Kidney (tissue), 22 donors: ENCODE measurements at places on chromosomes 12 and 14. TPM values are rescaled to one million over a fixed set of nuclear protein-coding genes. Genes with fewer than 3 reads are reported as not detected.

- no peak overlapping the region for H3K27ac ChIP-seq
- H3K4me3 ChIP-seq, result no peak overlapping the region
- H3K36me3 ChIP-seq, result no peaks in the 10 kb centered on the region
- DNase-seq, result no peak
- no peaks in the 10 kb centered on the region for H3K4me1 ChIP-seq
- H3K27me3 ChIP-seq, result no peaks in the 10 kb centered on the region
Measured at GRCh38 chr12:88399811-88400210, 180.5 kb downstream of the KITLG start.

- peaks cover 45% of the 10 kb centered on the region for H3K36me3 ChIP-seq
- no peaks in the 10 kb centered on the region for H3K27me3 ChIP-seq
- no peak overlapping the region for H3K27ac ChIP-seq
- DNase-seq, result no peak
- no peak overlapping the region for H3K4me3 ChIP-seq
- no peaks in the 10 kb centered on the region for H3K4me1 ChIP-seq
Measured at GRCh38 chr12:2930865-2931264, 28.3 kb upstream of the TEAD4 start.

GRCh38 chr12:10196210-10196609 is 16.5 kb upstream of the GABARAPL1 start:
- no peaks in the 10 kb centered on the region for H3K27me3 ChIP-seq
- DNase-seq, result no peak
- H3K27ac ChIP-seq, result no peak overlapping the region
- no peaks in the 10 kb centered on the region for H3K4me1 ChIP-seq

SMOC1 gene
- 2.8 TPM for total RNA-seq

NEUROD4 gene
- total RNA-seq, result not detected

GRCh38 chr12:68901551-68901950 is 31.4 kb downstream of the CPM start:
- H3K27ac ChIP-seq, result peak overlapping the region; percentile 44
- peaks cover 15% of the 10 kb centered on the region for H3K4me1 ChIP-seq
- no peak overlapping the region for H3K4me3 ChIP-seq
- no peaks in the 10 kb centered on the region for H3K36me3 ChIP-seq
- DNase-seq, result no peak

TAS2R8 gene
- not detected for total RNA-seq

GRCh38 chr12:131364903-131365820 is 345.7 kb upstream of the SFSWAP start:
- no peaks in the 10 kb centered on the region for H3K4me1 ChIP-seq
- peak; percentile 42 for DNase-seq
- no peaks in the 10 kb centered on the region for H3K36me3 ChIP-seq

GPR65 gene
- total RNA-seq, result 3.8 TPM

- H3K4me1 ChIP-seq, result peaks cover 7% of the 10 kb centered on the region
- no peaks in the 10 kb centered on the region for H3K36me3 ChIP-seq
- no peak for DNase-seq
- no peaks in the 10 kb centered on the region for H3K27me3 ChIP-seq
Measured at GRCh38 chr14:94394581-94395207, 6.3 kb upstream of the SERPINA1 start.

RERG gene
- total RNA-seq, result 44.7 TPM
